NCI-H1105 treated with DMSO at 0.1 percent for 48 hours (cell line): ENCODE measurements at places on chromosomes 12 and 14.

DNA sequence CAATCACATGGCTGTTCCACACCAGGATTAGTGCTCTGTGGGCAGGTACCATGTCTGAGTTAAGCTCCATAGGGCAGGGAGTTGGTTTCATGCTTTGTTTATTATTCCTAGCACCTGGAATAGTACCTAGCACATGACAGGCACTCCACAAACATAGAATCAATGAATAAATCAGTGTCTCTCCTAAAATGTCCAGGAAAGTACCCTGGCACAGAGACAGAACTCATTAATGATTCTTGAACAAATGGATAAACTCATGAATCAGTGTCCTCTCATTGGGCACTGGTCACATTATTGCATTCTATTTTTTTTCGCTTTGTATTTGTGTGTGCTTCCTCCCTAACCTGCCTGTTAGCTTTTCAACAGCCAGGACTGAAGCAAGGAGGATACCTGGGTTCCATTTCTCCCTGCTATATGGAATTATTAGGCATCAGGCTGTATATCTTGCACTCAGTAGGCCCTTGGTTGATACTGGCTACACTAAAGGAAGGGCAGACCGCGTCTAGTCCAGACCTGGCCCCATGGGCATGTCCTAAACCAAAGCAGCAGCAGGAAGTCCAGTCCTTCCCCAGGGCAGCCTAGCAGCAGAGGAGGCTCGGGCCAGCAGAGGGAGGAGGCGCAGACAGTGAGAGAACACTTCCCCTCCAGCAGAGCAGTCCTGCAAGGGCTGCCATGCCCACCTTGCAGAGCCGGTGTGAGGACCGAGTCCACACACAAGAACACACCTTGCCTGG is 18.4 kb downstream of the HDAC7 start:
- no peak for DNase-seq

DNA sequence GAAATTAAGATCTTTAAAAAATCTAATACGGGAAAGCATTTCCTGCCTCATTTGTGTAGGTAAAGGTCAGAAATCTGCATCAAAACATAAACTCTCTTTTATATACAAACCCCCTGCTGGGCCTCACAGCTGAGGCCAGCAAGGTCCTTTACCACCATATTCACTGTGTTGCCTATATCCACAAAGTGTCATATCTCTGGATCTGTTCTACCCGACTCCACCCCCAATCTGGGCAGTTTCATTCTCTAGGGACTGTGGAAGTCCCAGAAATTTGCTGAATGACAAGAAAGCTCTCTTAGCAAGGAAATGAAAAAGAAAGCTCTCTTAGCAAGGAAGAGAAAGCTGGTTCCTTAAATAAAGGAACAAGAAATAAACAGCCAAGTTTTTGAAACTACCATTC is 301.7 kb downstream of the KCNH5 start:
- no peak for DNase-seq

GRCh38 chr12:101670007-101670671 is 27.3 kb upstream of the CHPT1 start:
- no peak for DNase-seq

DNA sequence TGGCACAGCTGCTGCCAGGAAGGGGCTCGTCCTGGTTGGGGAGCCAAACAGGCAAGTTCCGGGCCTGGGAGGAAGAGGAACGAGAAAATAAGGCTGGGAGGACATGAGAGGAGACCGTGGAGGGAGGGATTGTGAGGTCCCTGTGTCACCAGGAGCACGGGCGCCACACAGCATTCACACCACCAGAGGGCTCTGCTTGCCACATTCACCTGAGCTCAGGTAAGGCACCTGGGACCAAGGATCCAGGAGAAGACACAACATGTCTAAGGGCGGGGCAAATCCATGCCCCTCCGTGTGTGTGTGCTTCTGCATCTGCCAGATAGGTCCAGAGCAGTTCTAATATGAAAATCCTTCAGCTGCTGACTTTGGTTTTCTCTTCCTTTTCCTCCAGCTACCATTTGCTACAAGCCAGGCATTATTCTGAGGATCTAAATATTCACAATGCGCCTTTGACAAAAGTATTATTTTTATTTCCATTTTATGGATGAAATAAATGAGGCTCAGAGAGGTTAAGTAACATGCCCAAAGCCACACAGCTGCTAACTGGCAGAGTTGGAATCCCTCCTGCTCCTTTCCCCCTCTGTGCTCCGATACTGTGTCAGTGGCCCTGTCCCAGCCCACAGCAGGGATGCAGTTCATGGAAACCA is 14.6 kb downstream of the RAPGEF3 start:
- peak; percentile 75 for DNase-seq

- DNase-seq, result no peak
Measured at GRCh38 chr12:32273712-32274111, 125.6 kb upstream of the FGD4 start.

DNA sequence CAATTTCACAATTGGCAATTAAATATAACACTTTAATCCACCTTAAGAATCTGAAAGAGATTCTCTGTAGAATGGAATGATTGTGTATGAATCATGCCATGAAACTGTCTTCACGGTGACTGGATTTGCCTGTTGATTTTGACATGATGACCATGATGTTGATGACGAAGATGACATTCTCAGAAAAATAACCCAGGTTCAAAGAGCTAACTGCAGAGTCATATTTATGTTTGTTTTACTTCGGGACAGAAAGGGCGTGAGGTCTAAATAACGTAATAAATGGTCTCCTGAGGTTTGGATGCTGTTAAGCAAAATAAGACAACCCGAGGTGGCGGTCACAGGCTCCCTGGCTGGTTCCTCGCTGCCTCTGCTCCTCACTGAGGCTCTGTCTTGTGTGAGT is 532.0 kb downstream of the TMEM121 start:
- no peak for DNase-seq

DNA sequence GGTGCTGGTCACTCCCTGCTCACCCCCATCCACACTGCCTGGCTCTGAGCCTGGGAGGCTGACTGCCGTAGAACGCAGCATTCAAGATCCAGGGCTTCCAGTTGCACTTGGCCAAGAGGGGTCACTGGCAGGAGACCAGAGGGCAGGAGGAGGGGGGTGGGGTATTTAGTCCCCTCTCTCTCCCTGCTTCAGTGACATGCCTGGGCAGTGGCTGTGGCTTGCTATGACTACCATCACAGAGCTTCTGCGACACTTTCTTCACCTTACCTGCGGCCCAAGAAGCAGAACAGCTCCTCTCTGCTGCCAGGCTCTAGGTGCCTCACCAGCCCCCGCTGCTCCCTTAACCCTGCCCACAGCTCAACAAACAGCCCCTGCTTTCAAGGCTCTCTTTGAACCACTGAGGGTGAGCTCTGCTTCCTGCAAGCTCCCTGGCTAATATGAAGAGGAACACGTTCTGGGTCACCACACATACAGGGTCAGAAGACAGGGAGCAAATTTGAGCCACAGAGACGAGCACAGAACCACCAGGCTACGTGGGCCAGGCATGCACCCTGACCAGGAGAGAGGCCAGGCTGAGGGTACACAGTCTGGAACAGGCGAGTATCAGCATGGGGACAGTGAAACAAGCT is 55.7 kb downstream of the ITPK1 start:
- DNase-seq, result no peak

DNA sequence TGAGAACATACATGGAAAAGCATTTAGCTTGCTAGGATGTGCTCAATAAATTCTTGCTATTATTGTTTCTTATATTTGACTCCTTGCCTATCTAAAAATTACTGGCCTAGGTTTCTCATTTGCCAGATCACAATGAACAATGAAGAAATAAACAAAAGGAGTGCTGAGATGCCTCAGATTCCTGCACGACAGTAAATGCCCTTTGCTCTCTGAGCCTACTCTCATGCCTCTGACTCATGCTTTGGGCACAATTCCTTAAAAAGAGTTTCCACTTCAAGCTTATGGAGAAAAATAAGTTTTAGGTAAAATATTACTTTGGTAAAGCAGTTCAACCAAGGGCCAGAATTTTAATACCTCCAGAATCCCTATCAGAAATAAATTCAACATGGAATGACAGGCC is 30.9 kb downstream of the GRIN2B start:
- no peak for DNase-seq
